ENCODE measurements at places on chromosomes 1 and 21.

GRCh38 chr1:196516373-196516772 lies 91.9 kb downstream of the KCNT2 start:
- DNase-seq: no peak

- DNase-seq: no peak
These were observed 46.4 kb downstream of the RGS13 start for GRCh38 chr1:192682335-192682734.

GRCh38 chr1:206506405-206507283 lies 687 bp upstream of the RASSF5 start:
- no peak for DNase-seq

DNA sequence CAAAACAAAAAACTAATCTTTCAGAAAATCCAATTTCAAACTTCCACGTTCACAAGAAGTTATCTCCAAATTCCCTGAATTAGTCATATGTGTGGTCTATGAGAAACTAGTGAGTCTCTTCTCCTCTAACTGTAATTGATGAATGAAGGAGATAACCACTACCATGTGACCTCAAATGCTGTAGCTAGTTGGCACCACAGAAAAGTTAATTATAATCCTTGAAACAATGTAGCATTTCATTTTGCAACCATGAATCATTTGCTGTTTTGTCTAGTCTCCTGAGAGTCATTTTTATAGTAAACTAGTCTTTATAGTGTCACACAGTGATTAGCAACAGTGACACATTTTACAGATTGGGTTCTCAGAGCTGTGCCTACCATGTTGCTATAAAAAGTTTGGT lies 287.5 kb downstream of the LRRIQ3 start:
- no peak for DNase-seq

GRCh38 chr1:119368554-119368953 lies at the start of gene HAO2:
TSS of gene HAO2 (plus strand) at chr1:119368785. CDS start at chr1:119381086, 12,301 bp downstream.
- no peak for DNase-seq

DNA sequence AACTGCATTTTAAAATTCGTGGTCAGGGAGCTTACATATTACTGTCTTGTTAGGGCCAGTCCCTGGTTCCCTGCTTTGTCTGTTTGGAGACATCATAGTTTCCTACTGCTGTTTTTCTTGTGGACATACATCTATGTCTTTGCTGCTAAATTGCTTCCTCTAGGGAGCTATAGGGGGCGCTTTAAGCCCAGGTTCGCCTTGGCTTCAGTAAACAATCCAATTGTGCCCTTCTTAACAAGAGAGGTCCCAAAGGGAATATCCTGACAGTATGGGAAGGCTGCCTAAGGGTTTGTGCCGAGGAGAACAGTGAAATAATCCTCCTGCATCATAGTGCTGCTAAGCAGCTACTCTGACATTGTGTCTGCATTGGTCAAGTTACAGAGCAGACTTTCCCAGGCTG lies 112.5 kb downstream of the USH2A start:
- DNase-seq: peak; percentile 47

- peak; percentile 10 for DNase-seq
These were observed 586 bp upstream of the AGPAT3 start for GRCh38 chr21:43864313-43864961.

DNA sequence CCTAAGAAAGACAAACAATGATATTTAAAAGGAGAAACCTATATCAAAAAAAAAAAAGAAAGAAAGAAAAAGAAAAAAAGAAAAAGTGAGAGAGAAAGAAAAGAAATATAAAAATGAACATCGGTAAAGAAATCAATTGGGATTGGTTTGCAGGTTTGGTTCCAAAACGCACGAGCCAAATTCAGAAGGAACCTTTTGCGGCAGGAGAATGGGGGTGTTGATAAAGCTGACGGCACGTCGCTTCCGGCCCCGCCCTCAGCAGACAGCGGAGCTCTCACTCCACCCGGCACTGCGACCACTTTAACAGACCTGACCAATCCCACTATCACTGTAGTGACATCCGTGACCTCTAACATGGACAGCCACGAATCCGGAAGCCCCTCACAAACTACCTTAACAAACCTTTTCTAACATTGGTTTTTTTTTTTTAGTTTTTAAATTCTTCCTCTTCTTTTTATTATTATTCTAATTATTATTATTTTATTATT lies 11.7 kb downstream of the LHX9 start:
- DNase-seq: no peak

- DNase-seq: peak; percentile 98
These were observed 211.7 kb upstream of the PTGFR start for GRCh38 chr1:78279051-78279450.

- peak; percentile 69 for DNase-seq
These were observed 116.9 kb downstream of the TGFBR3 start for GRCh38 chr1:91768786-91769725.

- DNase-seq: no peak
These were observed 99.1 kb downstream of the PTGER3 start for GRCh38 chr1:70948396-70949017.

DNA sequence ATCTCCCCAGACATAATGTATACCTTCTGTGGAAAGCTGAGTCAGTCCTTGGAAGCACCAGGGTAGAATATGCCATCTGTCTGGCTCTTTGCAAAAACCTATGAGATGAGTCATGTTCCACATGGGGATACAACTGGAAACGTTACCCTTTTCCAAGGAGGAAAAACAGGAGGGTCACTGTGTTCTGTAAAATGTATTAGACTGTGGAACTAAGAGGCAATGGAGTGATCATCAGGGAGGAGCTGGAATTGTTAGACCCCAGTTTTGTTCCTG lies 16.1 kb upstream of the PSMD4 start:
- peak; percentile 97 for DNase-seq

- DNase-seq: peak; percentile 99
These were observed 632.0 kb downstream of the SMYD3 start for GRCh38 chr1:245874942-245875580.

GRCh38 chr1:36752431-36752830 lies 269.7 kb upstream of the CSF3R start:
- no peak for DNase-seq

GRCh38 chr1:111203681-111204200 lies 3.3 kb upstream of the DENND2D start:
- peak; percentile 41 for DNase-seq

Measured in fibroblast of mammary gland (primary cell).